Thoracic aorta (tissue), 2 donors: ENCODE measurements at places on chromosomes 2 and 18.

DNA sequence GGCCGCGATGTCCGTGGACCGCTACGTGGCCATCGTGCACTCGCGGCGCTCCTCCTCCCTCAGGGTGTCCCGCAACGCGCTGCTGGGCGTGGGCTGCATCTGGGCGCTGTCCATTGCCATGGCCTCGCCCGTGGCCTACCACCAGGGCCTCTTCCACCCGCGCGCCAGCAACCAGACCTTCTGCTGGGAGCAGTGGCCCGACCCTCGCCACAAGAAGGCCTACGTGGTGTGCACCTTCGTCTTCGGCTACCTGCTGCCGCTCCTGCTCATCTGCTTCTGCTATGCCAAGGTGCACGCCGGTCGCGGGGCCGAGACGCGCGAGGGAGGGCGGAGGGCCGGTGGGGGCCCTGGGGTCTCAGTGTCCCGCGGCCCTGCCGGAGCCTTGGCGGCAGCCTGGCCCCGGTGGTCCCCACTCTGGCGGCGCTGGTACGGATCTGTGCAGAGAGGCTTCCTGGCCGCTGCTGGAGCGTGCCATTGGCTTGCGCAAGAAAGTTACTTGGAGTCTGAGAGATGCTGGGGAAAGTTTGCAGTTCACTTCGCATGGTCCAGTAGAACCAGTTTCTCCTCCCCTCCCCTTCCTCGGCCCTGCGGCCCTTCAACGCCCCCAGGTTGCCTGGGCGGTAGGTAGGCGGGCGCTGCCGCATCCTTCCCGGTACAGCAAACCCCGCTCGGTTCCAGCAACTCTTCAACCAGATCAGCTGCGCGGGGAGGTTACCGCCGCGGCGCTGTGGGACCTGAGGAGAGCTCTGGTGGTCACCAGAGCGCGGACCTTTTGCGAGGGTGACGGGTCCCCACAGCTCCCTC, 1.5 kb downstream of the GALR1 start:
- DNase-seq, result no peak

DNA sequence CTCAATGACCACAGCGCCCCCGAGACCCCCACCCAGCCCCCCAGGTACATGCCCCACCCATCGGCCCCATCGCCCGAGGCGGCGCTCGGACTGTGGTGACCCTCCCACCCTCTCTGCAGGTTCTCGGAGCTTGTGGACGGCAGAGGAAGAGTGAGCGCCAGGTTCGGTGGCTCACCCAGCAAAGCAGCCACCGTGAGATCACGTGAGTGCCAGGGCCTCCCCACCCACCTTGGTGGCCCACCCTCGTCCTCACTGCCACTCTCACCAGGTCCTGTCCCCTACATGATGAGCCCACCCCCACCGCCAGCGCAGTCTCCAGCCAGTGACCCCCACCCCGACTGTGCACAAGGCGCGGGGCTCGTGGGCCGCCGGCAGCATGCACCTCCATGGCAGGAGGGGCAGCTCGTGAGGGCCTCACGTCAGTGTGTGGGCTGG, 30.4 kb downstream of the MTERF4 start:
- no peak for DNase-seq

GRCh38 chr2:234823877-234824376, 127.9 kb upstream of the SH3BP4 start:
- peak; percentile 44 for DNase-seq

- no peak for DNase-seq
These were observed 9.8 kb downstream of the SOWAHC start for GRCh38 chr2:109623923-109624322.

DNA sequence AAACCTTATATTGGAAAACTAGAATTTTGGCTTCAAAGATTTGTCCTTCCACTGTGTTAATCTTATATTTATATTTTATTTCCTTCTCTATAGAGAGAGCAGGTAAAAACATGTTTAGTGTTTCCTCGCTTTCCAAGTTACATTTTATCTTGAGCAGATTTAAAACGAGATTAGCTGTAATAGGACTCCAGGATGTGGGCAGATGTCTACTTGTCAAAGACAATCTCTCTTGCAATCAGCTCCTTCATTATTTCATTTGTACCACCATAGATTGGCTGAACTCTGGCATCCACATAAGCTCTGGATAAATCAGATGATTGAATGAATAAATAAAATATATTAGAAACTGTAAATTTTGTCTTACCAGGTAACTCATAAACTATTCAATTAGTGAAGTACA, 17.5 kb upstream of the KANSL1L start:
- no peak for DNase-seq
